Vagina (tissue), 2 donors: ENCODE measurements at places on chromosomes 3 and 15.

- DNase-seq, result no peak
Observed at GRCh38 chr15:71806452-71806931, 3.9 kb upstream of the NR2E3 start.

DNA sequence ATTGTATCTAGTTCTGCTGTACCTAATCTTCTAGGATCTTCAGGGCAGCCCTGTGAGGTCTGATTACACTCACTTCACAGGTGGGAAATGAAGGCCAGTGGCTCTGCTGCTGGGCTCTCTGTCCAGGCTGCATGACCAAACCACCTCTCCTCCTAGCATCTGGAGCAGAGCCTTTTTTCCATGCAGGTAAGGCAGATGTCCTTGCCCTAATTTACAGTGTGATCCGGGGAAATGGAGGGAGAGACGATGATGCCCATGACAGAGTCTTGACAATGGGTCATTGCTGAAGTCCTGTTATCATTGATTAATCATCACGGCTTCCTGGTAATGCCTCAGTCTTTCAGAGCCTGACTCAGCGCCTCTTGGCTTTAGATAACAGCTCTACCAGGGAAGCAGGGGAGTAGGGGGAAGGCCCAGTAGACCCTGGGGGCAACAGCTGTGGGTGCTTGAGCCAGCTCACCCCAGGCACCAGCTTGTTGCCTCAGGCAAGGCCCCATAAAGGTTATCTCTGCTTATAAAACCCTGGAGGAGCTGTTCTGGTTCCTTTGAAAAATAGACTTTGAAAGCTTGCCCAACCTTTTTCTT lies 153.4 kb downstream of the GABRG3 start:
- no peak for DNase-seq

GRCh38 chr3:193768070-193768394 lies 175.0 kb downstream of the OPA1 start:
- no peak for DNase-seq

GRCh38 chr3:82509106-82509842 lies 747.8 kb upstream of the GBE1 start:
- DNase-seq, result no peak

- DNase-seq, result no peak
Observed at GRCh38 chr3:101940521-101941317, 91.4 kb downstream of the NFKBIZ start.

DNA sequence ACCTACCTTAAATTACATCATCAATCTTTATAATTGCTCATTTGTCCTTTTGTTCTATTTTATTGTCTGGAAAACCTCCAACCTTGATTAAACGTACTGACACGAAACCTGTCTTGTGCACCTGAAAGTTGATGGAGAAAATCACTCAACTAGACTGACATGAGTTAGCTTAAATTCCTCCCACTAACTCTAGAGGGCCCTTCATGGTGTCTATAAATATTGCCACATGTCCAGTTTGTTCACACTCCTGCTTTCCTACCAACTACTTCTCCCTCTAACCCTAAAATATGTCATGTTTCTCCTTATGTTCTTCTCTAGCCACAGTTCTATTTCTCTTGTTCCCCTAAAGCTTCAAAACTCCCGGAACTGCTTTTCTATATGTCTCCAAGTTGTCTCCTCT lies 59.8 kb upstream of the SGO1 start:
- no peak for DNase-seq

DNA sequence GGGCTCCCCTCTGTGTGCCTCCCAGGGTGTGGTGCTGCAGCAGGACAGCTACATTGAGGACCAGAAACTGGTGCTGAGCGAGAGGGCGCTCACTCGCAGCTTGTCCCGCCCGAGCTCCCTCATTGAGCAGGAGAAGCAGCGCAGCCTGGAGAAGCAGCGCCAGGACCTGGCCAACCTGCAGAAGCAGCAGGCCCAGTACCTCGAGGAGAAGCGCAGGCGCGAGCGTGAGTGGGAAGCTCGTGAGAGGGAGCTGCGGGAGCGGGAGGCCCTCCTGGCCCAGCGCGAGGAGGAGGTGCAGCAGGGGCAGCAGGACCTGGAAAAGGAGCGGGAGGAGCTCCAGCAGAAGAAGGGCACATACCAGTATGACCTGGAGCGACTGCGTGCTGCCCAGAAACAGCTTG lies 53.7 kb downstream of the KLHL25 start:
- peak; percentile 52 for DNase-seq

DNA sequence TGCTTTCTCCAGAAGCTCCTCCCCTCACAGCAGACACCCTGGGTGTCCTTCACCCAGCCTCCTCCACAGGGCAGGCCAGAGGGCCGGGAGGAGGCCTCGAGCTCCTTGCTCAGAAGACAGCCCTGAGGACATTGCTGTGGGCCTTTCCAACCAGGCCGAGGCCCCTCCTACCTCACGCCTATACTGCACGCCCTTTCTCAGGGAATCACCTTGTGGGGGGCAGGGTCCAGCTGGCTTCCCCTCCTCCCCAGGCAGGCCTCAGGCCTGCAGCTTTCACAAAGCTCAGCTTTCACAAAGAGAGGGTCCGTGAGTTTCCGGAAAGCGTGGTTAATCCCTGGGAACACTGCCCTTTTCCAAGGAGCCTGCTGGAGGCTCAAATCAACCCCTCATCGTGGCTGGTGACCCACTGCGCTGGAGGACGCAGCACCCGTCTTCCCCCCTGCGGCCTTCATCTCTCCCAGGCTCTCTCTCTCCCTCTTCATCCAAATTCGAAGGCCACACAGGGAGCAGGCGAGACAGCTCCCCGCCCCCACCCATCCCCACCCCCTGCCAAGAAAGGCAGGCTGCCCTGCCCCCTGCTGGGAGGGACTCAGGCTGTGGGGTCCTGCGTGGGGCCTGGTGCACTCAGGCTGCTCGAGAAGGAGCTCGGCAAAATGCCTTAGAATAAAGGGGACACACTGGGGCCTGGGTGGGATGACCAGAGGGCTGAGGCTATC lies 79.4 kb downstream of the OCA2 start:
- DNase-seq, result no peak
